ENCODE measurements at places on chromosomes 3 and 15.

GRCh38 chr3:69014022-69014580 lies 617 bp upstream of the EOGT start:
- DNase-seq, result no peak

DNA sequence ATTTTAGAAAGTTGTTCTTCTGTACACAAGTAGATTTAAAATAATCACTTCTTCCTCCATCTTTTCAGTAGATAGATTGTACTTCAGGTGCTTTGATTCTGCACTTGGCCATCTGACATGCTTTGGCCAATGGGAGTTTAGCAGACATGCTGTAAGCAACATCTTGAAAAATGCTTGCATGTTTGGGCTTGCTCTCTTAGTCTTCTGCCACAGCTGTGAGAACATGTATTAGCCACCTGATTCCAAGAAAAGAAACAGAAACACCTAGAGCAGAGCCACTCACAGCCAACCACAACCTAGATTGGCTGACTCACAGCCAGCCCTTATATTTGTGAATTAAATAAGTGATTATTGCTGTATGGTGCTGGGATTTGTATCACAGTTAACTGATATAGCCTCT lies 70.2 kb upstream of the GADL1 start:
- no peak for DNase-seq

- no peak for DNase-seq
Observed at GRCh38 chr15:97791824-97792792, 168.4 kb upstream of the ARRDC4 start.

GRCh38 chr3:58607816-58608215 lies 30.6 kb upstream of the FAM107A start:
- DNase-seq, result no peak

DNA sequence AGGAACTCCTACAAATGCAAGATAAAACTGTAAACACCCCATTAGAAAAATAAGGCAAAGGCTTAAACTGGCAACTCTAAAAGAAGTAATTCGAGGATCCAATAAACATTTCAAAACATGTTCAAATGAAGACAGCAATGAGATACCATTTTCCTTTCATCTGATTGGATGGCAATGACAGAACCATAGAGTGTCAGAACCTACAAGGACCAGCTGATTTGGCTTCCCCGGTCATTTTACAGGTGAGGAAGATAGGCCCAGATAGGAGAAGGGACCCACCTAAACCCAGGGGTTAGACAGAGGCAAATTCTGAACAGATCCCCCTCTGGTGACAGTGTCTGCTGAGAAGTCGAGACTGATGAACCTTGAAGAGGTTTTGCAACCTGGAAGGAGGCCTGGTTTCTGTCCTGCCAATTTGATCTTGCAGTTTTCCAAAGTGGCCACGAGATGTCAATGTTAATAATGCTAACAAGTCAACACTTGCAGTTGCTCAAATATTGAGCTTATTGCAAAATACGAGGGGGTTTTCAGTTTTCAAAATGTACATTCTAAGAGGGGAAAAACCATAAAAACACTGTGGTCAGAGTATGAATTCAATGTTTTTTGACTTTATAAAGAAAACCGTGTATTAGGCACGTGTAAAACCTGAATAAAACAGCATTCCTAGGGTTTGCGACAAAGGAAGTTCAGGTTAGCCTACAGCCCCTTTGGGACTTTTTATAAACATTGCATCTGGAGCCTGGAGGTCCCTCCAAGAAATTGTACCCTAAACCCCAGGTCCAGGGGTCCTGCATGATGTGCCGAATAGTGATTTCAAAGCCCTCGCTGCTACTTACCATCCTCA lies 21.5 kb downstream of the CFAP161 start:
- DNase-seq, result peak; percentile 87

DNA sequence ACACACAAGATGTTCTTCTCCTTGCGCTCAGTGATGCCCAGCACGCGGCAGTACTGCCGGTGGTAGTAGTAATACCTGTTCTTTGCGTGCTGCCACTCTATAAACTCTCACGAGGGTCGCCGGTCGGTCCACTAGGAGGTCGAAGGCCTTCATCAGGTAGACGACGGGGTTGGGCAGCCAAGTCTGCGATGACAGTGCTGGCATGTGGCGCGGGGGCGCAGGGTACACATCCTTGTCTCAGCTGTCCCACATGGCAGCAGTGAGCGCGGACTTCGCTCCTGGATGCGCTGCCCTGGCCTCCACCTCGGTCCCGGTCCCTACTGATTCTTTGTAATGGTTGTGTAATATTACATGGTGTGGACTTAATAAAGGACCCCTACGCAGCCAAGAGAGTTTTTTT lies 50.1 kb upstream of the CGNL1 start:
- DNase-seq, result no peak

GRCh38 chr3:153503873-153504272 lies 341.8 kb downstream of the RAP2B start:
- DNase-seq, result no peak

DNA sequence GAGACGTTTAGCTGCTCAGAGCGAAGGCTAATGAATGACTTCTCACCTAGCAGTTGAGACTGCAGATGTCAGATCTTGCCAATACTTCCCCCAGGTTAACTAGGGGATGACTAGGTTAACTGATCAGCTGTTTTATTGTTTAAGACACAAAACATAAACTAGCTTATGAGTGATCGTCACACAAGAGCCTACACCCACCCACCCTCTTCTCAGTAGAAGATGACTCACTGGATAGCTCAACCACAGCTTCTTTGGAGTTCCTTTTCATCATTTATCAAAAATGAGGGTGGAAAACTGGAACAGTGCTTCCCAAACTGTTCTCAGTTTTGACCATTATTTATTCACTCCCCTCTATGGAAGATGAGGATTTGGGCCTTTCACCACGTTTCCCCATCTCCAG lies 25.2 kb downstream of the GASK1A start:
- DNase-seq, result peak; percentile 52

- no peak for DNase-seq
Observed at GRCh38 chr3:155241579-155241978, 51.9 kb downstream of the STRIT1 start.

Data from choroid plexus epithelial cell (primary cell).